Panc1 (cell line): ENCODE measurements at places on chromosomes 1 and 21. TPM values are rescaled to one million over a fixed set of nuclear protein-coding genes. Genes with fewer than 3 reads are reported as not detected.

DNA sequence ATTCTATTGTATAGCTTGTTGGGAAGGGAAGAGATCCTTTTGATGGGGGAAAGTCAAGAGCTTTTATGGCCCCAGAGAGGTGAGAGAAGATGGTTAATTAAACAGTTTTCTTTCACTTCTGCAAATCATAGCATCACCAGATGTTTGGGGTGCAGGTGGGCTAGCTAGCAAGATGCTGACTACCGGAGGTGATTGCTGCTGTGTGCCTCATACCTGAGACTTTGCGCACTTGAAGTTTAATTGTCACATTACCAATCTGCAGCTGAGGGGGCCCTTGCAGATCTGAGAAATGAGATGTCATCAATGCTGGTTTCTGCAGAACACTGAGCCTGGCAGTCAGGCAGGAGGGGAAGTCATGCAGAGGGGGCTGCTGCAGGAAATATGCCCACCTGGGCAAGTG lies 73.9 kb downstream of the SNRPE start:
- no peaks in the 10 kb centered on the region for H3K27me3 ChIP-seq
- DNase-seq, result no peak
- H3K36me3 ChIP-seq, result no peaks in the 10 kb centered on the region
- no peaks in the 10 kb centered on the region for H3K4me1 ChIP-seq

DNA sequence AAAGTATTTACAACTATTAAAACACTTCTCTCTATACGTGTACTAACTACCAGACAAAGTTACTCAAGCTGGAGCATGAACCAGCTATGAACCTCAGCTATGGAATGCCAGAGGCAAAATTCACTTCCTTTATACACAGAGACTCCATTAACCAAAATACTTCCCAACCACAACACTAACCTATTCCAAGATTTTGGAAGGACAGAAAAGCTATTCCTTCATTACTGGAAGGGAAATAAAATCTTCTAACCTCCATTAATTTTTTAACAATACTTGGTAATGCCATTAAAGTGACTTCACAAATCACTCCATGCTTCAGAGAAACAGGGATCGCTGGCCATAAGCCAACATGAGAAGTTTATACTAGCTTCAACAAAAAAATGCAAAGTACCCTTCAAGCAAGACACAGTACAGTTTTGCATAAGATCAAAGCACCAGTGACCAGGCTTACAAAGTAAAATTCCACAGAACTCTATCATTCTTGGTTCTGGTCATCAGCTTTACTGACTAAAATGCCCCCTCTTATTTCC lies 58.0 kb downstream of the PUM1 start:
- peaks cover 22% of the 10 kb centered on the region for H3K36me3 ChIP-seq
- H3K4me1 ChIP-seq, result peaks cover 13% of the 10 kb centered on the region; the same call in 1 of the 2 replicates
- H3K4me3 ChIP-seq, result no peak overlapping the region
- H3K27ac ChIP-seq, result no peak overlapping the region
- H3K27me3 ChIP-seq, result no peaks in the 10 kb centered on the region

DNA sequence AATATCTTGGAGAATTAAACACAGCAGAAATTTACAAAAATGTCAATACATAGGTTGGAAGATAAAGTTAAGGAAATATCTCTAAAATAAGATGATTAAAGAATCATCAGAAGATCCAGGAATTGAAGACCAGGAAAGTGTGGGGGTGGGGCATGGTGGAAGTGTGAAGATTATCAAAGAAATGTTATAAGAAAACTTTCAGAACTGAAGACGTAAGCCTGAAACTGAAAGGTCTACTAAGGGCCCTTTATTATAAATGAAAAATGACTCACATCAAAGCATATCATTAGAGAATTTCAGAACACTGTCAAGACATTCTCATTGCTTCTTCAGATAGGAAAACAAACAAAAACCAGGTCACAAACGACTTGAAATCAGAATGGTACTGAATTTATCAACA lies 92.4 kb upstream of the DPT start:
- H3K4me1 ChIP-seq, result no peaks in the 10 kb centered on the region
- no peaks in the 10 kb centered on the region for H3K36me3 ChIP-seq
- H3K4me3 ChIP-seq, result no peak overlapping the region
- no peak overlapping the region for H3K27ac ChIP-seq

DNA sequence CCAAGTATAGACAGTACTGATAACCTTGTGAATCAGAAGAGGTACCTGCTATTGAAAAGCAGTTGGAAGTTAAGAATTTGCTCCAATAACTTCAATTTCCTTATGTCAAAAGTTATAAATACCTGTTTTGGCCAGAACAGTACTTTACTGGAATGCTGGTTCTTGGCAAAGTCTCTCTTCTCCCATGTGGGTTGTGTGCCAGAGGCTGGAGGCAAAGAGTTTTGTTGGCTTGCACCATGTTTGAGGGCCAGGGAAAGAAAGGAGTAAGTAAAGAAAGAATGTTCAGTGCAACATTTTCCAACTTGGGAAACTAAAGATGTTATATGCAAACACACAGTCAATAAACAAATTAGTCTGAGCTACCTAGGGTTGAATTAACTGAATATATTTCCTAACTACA lies 67.0 kb upstream of the DYNLT5 start:
- no peak for DNase-seq
- no peaks in the 10 kb centered on the region for H3K4me1 ChIP-seq
- H3K4me3 ChIP-seq, result no peak overlapping the region
- no peaks in the 10 kb centered on the region for H3K36me3 ChIP-seq
- no peaks in the 10 kb centered on the region for H3K27me3 ChIP-seq
- H3K27ac ChIP-seq, result no peak overlapping the region

DNA sequence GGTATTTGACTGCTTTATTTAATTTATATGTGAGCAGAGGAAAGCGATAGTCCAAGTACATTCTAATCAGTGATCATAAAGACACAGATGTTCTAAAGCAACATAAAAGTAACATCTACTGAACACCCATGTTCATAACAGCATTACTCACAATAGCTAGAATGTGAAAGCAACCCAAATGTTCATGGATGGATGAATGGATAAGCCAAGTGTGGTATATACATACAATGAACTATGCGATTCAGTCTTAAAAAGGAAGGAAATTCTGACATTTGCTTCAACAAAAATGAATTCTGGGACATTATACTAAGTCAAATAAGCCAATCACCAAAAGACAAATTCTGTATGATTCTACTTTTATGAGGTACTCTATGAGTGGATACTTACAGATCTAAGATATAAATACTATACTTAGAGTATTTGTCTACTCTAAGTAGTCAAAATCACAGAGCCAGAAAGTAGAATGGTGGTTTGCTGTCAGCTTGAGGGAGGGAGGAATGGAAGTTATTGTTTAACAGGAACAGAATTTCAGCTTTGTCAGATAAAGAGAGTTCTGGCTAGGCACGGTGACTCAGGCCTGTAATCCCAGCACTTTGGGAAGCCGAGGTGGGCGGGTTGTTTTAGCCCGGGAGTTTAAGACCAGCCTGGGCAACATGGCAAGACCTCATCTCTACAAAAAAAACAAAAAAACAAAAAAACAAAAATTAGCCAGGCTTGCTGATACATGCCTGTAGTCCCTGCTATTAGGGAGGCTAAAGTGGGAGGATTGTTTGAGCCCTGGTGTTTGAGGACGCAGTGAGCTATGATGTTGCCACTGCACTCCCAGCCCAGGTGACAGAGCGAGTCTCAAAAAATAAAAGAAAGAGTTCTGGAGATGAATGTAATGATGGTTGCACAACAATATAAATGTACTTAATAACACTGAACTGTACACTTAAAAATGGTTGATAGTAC lies 79.7 kb upstream of the ARHGAP29 start:
- peaks cover 40% of the 10 kb centered on the region for H3K4me1 ChIP-seq
- H3K4me3 ChIP-seq, result no peak overlapping the region
- H3K27me3 ChIP-seq, result no peaks in the 10 kb centered on the region
- peak overlapping the region; percentile 100 for H3K27ac ChIP-seq
- H3K36me3 ChIP-seq, result no peaks in the 10 kb centered on the region
- no peak for DNase-seq

DNA sequence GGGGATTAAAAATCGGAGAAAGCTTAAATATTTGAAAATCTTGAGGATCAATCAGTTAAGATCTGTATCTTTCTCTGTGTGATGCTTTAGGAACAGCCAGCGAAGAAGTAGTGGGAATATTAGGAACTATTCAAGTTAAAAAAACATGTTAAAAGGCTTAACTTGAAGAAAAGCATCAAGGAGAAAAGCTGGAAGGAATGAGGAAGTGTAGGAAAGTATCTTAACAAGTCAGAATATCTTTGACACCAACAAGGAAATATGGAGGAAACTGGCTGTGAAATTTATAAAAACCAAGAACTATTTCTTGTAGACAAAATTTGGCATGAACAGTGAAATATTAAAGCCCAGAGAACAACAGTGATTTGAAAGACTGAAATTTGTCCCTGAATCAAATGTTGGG lies 60.4 kb downstream of the ATF6 start:
- H3K27me3 ChIP-seq, result no peaks in the 10 kb centered on the region
- no peak for DNase-seq
- no peaks in the 10 kb centered on the region; the same call in none of the 2 replicates for H3K36me3 ChIP-seq
- no peak overlapping the region for H3K4me3 ChIP-seq

GRCh38 chr1:90074970-90075391 lies 80.1 kb downstream of the ZNF326 start:
- DNase-seq, result no peak
- no peaks in the 10 kb centered on the region for H3K36me3 ChIP-seq
- peaks cover 20% of the 10 kb centered on the region for H3K27me3 ChIP-seq
- no peak overlapping the region for H3K27ac ChIP-seq
- H3K4me3 ChIP-seq, result no peak overlapping the region

DNA sequence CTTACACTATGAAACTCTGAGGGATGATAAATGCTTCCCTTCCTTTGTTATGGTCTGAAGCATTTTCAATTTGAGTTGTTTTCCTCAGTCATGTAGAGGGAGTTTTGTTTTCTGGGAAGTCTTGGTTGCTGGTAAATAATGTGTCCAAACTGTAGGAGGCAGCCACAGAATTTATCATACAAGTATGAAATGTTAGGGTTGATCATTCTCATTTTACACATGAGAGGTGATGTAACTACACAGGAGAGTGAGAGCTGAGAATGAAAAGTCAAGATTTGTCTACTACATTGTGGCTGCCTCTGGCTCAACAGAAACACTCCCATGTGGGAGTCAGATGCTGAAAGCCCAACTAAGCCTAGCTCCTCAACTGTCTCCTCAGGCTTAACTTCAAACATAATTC lies 182.5 kb upstream of the SGIP1 start:
- no peak overlapping the region for H3K27ac ChIP-seq
- H3K36me3 ChIP-seq, result no peaks in the 10 kb centered on the region
- no peak for DNase-seq
- no peaks in the 10 kb centered on the region; the same call in 1 of the 2 replicates for H3K27me3 ChIP-seq
- H3K4me3 ChIP-seq, result no peak overlapping the region
- H3K4me1 ChIP-seq, result no peaks in the 10 kb centered on the region

DNA sequence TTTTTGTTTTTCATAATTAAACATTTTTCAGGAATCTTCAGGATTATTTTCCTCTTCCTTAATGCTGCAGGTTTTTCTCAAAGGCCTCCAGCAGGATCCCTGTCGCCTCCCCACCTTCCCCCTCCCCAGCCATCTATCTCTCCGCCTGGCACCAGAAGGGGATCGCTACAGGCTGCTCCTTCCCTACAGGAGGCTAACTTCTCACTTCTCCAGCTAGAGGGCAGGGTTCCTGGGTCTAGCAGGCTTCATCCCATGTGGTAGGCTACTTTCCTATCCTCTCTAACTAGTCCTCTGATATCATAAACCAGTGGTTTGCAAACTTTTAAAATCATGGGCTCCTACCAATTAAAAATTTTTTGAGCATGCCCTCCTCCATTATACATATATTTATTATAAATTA lies 104.1 kb downstream of the KCNN3 start:
- H3K36me3 ChIP-seq, result no peaks in the 10 kb centered on the region
- H3K27me3 ChIP-seq, result peaks cover 37% of the 10 kb centered on the region
- no peak for DNase-seq
- no peaks in the 10 kb centered on the region for H3K4me1 ChIP-seq
- H3K4me3 ChIP-seq, result no peak overlapping the region
- no peak overlapping the region for H3K27ac ChIP-seq

The CFAP45 gene
- 1.6 TPM for total RNA-seq

The BTBD8 gene
- total RNA-seq, result 0.69 TPM

The OR6K3 gene
- total RNA-seq, result not detected

The HHIPL2 gene
- 14.7 TPM for total RNA-seq

The AMY1A gene
- not detected for total RNA-seq

The OR14I1 gene
- not detected for total RNA-seq
